Sigmoid colon (tissue), 7 donors: ENCODE measurements at places on chromosomes 12 and 14. TPM values are rescaled to one million over a fixed set of nuclear protein-coding genes. Genes with fewer than 3 reads are reported as not detected.

DNA sequence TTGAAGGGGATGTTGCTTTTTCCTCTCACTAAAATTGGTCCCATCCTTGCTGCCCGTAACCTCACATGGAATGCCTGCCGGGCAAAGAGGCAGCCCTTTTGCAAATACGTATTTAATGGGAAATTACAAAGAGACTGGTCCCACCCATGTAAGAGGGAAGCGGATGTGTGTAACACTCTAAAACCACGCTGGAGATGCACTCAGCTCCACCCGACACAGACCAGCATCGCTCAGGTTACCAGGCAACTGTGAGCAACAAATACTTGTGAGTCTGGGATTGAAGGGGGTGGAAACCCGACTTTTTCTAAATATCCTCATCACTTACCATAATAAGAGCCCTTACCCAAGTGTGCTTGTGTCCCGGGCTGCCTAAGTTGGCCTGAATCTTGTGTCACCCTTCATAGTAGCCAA lies 47.7 kb downstream of the ELK3 start:
- DNase-seq = peak; percentile 86

DNA sequence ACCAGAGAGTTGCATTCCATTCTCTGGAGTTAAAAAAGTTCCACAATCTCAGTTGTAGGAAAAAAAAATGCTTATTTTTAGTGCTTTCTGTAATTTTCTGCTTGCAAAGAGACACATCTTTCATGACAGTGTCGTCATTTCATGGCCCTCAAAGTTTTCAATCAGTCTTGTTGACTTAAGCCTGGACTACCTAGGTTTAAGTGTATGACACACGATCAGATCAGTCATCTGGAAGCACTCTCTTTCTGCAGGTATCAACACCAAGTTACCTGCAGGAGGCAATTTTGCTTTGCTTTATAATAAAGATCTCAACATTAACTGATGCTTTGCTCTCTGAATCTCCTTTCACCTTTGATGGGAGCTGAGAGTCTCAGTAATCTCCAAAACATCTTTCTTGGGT lies 251.6 kb downstream of the BCAT1 start:
- DNase-seq = no peak

- DNase-seq = no peak
These were observed 5.3 kb downstream of the RNF212B start for GRCh38 chr14:23243066-23243465.

DNA sequence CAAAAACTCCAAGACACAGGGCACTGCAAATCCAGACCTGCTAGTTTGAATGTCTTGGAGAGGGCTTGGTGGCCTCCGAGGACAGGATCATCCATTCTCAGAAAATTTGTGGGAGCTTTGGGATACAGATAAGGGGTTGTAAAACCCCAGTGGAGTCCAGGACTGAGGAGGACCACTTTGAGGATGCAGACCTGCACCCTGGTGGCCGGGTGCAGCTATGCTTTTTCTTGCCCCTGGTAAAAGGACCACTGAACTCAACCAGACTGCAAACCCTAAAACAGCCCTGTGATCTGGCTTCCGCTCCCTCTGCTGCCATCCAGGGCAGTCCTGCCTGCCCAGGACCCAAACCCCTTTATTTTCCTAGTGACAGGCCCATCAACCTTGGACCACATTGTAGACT lies 169.5 kb upstream of the DAAM1 start:
- no peak for DNase-seq

DNA sequence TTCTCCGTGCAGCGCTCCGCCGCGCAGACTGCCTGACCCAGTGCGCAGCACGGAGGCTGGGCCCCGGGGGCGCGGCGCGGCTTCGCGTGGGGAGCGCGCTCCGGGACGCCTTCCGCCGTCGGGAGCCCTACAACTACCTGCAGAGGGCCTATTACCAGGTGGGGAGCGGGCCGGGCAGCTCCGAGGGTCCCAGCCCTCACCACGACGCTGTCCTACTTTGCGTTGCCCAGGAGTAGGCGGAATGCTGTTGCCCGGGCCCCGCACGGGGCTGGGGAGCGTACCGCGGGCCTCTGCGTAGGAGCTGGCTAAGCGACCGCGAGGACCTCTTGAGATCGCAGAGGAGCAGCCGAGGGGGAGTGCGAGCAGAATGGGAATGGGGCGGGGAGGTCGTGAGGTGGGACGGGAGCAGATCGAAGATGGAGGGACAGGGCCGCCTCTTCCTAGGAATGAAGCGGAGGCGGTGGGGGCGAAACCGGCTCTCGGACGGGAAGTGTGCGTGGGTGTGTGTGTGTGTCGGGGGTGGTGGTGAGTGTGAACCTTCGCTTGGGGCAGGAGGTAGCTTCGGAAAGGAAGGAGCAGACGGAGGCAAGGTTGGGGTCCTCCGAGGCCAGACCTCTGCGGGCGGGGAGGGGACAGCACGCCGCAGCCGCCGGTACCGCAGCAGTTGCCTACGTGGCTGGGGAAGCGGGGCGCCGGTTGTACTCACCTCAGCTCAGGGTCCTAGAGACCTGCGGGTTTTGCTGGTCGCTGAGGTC lies 751 bp downstream of the P3H3 start:
- DNase-seq = peak; percentile 84

DNA sequence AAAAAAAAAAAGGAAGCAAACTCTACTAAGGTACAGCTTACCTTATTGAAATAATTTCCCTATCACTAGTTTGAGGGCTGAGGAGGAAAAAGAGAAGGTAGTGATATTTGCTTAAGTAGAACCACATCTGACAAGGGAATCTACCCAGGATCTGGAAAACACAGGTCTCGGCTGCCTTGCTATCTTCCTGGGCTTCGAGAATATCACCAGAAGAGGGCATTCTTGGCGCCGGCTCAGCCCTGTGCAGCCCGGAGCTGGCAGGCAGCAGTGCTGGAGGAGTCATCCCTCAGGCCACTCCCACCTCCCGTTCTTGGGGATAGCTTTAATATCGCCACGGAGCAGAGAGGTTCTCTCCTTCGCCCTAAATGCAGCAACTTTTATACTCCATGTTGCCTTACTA lies 1181.2 kb downstream of the VRK1 start:
- DNase-seq = peak; percentile 89

DNA sequence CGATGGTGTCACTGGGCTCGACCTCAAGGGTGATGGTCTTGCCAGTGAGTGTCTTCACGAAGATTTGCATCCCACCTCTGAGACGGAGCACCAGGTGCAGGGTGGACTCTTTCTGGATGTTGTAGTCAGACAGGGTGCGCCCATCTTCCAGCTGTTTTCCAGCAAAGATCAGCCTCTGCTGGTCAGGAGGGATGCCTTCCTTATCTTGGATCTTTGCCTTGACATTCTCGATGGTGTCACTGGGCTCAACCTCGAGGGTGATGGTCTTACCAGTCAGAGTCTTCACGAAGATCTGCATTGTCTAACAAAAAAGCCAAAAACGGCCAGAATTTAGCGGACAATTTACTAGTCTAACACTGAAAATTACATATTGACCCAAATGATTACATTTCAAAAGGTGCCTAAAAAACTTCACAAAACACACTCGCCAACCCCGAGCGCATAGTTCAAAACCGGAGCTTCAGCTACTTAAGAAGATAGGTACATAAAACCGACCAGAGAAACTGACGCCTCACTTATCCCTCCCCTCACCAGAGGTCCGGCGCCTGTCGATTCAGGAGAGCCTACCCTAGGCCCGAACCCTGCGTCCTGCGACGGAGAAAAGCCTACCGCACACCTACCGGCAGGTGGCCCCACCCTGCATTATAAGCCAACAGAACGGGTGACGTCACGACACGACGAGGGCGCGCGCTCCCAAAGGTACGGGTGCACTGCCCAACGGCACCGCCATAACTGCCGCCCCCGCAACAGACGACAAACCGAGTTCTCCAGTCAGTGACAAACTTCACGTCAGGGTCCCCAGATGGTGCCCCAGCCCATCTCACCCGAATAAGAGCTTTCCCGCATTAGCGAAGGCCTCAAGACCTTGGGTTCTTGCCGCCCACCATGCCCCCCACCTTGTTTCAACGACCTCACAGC lies 717 bp downstream of the UBC start:
- peak; percentile 94 for DNase-seq

DNA sequence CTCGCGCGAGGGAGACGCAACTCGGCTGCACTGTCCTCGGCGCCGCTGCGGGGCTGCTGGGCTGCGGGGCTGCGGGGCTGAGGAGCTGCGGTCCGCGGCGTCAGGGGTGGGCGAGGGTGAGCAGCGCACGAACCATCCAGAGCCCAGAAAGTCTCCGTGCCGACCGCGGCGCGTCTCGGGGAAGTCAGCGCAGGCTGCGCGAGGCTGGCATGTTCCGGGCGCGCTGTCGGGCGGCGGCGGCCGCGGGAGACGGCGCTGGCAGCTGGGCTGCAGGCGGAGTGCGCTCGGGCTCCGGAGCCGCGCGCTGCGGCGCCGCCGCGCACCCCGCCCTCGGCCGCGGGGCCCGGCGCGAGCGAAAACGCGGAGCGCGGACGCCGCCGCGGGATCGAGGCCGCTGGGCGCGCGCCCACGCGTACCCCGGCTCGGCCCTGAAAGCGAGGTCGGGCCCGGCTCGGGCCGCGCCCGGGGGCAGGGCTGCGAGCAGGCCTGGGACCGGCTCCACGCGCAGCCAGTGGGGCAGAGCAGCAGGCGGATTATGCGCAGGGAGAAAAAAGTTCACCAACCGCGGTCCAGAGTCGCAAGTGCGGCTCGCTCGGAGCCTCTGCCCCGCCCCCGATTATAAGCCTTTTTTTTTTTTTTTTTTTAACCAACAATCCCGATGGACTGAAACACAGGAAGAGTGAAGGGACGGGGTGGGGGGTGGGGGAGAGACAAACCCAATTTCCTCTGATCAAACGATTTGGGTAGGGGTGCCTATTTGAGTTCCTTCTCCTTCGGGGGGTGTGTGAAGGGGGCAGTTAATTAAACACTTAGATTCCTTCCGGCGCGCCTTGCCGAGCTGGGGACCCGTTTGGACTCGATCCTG lies at the start of gene PRICKLE1:
TSS of gene PRICKLE1 (minus strand) at position 282 of the 865 bp plus-strand sequence. CDS start 117,230 bp downstream, outside the sequence.
- peak; percentile 67 for DNase-seq

DNA sequence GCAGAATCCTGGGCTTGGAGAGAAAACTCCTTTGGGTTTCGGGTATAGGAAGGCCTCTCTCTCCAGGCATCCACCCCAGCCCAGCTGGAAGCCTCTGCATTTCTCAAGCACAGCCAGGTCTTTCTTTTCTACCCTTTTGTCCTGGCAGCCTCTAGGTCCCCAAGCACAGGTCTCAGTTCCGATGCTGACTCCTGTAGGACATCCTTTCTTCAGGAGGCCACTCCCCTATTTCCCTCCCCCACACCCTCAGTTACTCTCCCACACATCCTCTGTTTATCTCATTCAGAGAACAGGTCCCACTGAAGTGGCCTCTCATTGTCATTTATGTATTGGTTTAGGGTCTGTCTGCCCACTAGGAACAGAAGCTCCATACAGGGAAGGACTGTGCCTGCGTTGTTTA lies 352.6 kb downstream of the VRK1 start:
- DNase-seq = no peak

- DNase-seq = no peak
These were observed 31.4 kb downstream of the TMEM233 start for GRCh38 chr12:119624966-119625365.

DNA sequence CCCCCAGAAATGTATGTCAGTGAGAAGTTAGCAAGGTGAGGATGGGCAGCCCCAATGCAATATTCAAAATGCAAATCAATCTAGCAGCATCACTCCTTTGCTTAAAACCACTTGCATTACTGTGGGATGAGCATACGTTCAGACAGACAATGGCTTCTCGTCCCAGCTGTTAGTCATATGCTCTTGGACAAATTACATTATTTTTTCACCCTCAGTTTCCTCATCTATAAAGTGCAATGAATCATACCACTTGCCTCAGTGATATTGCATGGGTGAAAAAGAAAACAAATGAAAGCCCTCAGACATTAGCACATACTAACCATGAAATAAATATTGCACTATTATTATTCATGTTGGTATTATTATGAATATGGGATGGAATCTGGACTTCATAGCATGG lies 132.3 kb downstream of the C12orf75 start:
- DNase-seq = no peak

DNA sequence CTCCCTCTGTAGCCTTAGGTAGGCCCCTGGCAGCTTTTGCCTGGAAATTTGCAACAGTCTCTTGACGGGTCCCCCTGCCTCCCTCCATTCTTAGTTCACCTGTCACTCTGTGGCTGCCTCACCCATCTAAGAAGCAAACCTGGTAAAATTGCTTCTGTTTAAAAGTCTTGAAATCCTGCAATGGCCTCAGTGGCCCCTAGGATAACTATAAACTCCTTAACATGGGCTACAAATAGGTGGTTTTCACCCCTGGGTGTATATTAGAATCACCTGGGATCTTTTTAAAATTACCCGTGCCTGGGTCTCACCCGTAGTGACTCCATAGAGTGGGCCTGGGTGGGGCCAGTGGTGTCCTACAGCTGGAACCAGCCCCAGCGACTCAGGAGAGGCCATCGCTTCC lies 332.7 kb downstream of the CACNA1C start:
- DNase-seq = no peak

GRCh38 chr12:121036810-121037326 lies 2.2 kb downstream of the OASL start:
- no peak for DNase-seq

Gene SAMD15
- 0.27 TPM for total RNA-seq

Gene ATF1
- total RNA-seq = 18.8 TPM

Gene KLRG1
- total RNA-seq = 4.3 TPM

Gene CACNA1C
- 213 TPM for total RNA-seq

Gene SLC17A8
- total RNA-seq = not detected

Gene OASL
- 0.41 TPM for total RNA-seq

Gene NABP2
- total RNA-seq = 30.2 TPM

Gene GABARAPL1
- total RNA-seq = 122 TPM

Gene SLC6A12
- total RNA-seq = not detected
